ENCODE measurements at places on chromosomes 2 and 18. TPM values are rescaled to one million over a fixed set of nuclear protein-coding genes. Genes with fewer than 3 reads are reported as not detected.

Gene CD226
- total RNA-seq = 81.8 TPM

Gene MBOAT2
- total RNA-seq = 7.7 TPM

Gene MDH1B
- 0.96 TPM for total RNA-seq

Gene CCBE1
- 1.2 TPM for total RNA-seq

Gene B3GNT2
- total RNA-seq = 46.2 TPM

Gene CYP27A1
- total RNA-seq = 0.31 TPM
